NCI-H187 (cell line): ENCODE measurements at places on chromosomes 3 and 15.

DNA sequence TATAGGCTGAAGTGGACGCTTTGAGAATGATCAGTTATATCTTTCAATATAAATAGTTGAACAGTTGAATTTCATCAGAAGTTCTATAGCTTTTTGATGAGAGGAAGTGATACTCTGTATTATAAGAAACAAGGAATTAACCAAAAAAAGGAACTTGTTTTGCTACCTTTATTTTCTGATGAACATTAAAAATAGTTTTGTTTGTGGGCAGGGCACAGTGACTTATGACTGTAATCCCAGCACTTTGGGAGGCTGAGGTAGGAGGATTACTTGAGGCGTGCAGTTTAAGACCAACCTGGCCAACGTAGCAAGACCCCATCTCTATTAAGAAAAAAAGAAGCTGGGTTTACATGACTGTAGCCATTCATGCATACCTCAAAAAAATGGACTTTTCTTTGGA, 16.7 kb downstream of the BLOC1S6 start:
- DNase-seq = no peak

- DNase-seq = no peak
These were observed 215.5 kb upstream of the RORA start for GRCh38 chr15:61444585-61444984.

DNA sequence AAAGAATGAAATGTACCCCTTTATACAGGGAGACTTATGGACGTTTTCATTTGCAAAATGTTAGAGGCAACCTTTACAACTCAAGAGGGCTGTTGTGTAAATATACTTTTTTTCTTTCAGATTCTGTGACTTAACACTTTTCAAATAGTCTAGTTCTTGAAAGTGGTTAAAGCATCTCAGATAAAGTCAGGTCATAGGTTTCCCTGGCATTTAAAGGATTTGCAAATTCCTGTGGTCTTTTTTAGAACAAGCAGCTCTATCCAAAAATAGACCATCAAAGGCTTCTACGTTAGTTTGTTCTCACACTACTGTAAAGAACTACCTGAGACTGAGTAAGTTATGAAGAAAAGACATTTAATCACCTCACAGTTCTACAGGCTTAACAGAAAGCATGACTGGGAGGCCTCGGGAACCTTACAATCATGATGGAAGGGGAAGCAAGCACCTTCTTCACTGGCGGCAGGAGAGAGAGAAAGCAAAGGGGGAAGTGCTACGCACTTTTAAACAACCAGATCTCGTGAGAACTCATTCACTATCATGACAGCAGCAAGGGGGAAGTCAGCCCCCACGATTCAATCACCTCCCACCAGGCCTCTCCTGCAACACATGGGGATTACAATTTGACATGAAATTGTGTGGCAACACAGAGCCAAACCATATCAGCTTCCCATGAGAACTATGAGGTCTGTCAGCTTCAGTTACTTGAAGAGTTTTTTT, 23.3 kb upstream of the GABRR3 start:
- DNase-seq = no peak

GRCh38 chr15:68195336-68196112, 9.6 kb downstream of the CALML4 start:
- no peak for DNase-seq

DNA sequence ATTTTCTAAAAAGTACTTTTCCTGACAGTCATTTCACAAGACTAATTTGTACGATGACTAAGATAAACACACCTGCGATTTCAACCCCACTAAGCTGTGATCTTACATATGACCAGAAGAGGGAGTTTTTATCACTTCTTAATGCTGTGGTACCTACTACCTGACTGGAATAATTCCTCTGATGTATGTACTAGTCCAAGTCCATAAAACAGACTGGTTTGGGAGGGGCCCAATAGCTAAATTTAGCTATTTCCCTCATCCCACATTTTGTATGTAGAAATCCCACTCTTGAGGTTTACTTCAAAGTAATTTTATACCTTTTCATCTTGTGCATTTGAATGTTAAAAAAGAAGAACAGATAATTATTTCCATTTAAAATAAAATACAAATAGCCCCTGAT, 49.7 kb upstream of the SCAANT1 start:
- DNase-seq = no peak

DNA sequence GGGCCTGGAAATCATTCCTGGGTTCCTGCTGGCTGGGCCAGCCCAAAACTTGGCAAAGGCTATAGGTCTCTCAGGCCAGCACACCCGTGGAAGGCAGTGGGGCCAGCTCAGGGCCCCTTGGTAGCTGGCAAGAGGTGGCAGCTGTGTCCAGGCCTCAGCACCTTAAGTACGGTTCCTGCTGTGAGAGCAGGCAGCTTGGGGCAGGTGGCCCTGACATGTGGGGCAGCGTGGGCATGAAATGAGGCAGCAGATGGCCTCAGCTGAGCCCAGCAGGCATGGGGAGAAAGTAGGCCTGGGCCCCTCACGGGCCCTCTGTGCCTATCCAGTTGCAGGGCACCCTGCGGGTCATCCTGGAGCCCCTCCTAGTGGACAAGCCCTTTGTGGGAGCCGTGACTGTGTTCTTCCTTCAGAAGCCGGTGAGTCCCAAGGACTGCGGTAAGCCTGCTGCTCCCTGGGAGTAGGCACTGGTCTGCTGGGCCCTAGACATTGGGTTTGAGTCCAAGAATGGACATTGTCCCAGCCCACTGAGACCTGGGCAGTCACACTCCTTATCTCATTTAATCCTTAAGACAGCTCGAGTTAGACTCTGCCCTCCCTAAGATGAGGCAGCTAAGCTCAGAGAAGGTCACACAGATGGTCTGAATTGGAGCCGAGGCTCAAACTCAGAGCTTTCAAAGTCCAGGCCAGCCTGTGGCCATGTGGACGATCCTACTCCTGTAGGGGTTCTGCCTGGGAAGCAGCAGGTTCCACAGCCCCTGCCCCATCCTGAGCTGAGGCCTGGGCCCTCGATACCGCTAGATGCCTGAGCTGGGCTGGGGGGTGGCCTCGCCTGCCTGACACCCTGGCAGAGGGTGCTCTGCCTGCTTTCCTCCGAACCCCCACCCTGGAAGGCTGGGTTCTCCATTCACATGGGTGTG, 25.5 kb downstream of the ESYT3 start:
- no peak for DNase-seq
